NCI-H1436 (cell line): ENCODE measurements at places on chromosomes 7 and 10.

DNA sequence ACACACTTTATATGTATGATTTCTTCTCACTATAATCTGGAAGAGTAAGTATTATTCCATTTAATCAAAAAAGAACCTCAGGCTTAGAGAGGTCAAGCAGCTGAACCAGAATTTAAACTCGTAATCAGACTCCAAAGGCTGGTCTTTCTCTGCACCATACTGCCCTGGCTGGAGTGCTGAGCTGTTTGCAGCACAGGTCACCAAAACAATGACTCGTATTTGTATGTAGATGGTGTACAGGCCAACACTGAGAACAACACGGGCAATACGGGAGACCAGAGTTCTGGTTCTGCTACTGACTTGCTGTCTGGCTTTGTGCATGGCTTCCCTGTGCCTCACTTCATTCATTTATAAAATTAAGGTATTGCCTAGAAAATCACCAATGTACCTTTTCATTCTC is 57.9 kb downstream of the CDCA7L start:
- no peak for DNase-seq

DNA sequence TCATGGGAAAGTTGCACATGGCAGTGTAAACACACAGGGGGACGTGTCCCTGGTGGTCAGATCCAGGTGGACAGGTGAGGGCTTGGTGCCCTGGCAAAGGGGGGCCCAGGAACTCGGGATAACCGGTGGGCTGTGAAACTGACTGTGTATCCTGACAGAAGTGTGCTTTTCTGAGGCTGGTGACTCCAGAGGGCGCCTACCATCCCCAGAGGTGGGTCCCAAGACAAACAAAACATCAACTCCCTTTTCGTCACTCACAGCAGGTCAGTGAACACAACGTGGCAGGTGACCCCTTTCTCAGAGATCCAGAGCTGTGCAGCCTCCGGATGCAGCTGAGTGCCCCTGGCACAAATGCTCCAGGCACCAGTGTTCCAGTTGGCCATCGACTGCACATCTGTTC is 56.0 kb upstream of the DDC start:
- no peak for DNase-seq

DNA sequence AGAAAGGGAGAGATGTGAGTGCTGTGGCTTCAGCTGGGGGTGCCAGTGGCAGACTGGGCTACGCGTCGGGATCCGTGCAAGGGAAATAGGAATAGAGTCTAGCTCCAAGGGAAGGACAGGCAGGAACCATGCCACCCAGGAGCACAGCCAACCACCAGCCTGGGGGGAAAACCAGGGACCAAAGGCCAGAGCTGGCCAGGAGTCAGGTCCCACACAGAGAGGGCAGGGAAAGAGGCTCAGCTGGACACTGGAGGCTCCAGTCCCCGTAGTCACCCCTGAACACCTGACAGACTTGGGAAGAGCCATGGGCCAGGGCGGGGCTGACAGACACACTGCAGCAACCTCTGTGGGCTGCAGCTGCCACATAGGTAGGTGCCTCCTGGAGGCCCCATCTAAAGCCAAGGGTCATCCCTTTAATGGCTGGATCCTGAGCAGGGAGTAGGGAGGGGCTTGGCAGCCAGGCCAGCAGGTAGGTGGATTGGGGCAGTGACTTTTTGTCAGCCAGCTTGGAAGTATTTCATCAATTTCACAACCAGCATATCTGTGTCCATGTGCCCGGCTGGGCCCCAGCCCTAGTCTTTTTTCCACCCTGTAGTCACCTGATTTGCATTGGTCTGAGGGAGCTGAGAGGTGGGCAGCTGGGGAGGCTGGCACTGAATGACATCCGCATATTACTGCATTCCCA is 163.2 kb downstream of the SH2D4B start:
- DNase-seq: no peak

GRCh38 chr10:91796331-91797047 is 1.7 kb upstream of the TNKS2 start:
- peak; percentile 46 for DNase-seq

DNA sequence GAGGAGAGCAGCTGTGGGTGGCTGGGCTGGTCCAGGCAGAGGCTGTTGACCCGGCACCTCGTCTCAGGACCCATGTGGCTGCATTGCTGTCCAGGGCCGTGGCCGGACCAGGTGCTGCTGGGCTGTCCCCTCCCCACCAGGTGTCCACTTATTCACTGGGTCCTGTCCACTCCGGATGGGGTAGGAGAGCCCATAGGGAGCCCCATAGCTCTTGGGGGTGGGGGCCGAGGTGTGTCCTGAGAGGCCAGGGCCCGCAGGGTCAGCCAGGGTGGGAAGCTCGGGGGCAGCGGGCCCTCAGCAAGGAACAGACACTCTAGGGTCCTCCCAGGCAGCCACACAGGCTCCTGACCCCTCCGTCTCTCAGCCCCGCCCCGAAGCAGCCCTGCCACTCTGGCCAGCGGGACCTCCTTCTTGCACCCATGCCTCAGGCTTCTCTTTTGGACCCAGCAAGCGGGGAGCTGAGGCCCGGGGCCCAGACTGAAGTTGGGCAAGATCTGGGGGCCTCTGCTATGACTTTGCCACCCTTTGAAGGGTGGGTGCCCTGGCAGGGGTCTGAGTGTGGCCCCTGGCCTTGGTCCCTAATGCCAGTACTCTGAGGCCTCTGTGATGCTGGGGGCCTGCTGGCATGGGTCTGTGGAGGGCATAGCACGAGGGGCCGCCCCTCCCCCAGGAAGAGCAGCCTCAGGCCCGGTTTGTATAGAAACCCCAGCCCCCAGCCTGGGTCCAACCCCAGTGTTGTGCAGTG is 86.4 kb downstream of the NKX6-2 start:
- no peak for DNase-seq

DNA sequence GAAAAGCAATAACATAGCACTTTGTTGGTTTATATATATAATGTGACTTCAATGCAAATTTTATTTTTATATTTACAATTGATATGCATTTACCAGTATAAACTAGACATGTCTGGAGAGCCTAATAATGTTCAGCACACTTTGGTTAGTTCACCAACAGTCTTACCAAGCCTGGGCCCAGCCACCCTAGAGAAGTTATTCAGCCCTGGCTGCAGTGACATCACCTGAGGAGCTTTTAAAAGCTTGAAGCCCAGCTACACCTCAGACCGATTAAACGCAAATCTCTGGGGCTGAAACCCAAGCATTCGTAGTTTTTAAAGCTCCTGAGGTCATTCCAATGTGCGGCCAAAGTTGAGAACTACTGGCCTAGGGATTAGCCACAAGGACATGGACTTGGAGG is 155.0 kb upstream of the LANCL2 start:
- DNase-seq: no peak

DNA sequence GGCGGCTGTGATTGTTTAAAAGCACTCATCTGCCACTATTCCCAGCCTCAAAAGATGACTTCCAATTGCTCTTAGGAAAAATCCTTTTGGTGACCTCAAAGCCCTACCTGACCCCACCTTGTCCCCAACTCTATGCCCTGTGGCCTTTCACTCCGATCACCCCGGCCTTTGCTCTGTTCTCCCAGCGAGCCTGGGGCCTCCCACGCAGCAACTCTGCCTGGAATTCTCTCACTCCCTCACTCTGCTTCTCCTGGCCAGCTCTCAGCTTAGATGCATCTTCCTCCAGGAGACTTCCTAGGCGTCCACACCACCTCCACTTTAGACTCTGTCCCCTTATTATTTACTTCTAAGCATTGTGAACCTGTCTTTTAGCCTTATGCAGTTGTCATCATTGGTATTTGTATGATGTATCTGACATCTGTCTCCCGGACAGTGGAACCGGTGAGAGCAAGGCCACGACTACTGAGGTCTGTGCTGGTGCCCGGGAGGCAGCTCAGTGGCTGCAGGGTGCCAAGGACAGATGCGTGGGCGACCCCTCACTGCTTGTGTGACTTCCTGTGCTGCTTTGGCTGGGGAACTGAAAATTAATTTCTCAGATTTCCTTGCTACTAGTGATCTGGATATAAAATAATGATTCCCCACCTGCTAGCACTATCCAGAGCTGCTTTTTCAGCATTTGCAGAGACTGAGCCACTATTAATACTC is 63.0 kb downstream of the PIP4K2A start:
- DNase-seq: no peak

DNA sequence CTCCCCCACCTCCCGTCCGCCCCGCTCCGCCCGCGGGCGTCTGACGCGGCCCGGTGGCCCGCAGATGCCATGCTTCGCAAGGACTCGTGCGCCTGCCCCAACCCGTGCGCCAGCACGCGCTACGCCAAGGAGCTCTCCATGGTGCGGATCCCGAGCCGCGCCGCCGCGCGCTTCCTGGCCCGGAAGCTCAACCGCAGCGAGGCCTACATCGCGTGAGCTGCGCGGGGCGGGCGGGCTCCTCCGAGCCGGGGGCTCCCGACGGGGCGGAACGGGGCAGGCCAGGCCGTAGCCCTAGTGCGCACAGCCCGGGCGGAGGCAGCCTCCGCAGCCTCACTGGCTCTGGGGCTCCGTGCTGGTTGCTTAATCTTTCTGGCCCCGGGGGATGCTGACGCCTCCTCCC is 2.8 kb downstream of the ASIC3 start:
- no peak for DNase-seq

DNA sequence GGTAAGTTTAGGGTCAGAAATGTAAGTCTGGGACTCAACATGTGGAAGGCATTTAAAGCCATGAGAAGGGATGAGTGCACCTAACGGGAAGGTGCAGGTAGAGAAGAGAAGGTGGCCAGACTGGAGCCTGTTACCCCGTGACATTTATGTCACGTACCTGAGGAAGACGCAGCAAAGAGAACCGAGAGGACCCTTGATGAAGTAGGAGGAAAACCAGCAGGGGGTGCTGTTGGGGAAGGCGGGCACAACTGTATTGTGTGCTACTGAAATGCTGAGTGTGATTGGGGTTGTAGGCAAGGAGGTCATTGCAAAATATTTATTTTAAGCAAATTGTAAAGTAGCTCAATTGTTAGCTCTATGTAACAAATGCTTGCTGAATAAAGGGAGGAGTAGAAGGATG is 338.2 kb upstream of the PRKCQ start:
- DNase-seq: no peak

- DNase-seq: no peak
Measured at GRCh38 chr7:131546583-131547141, 9.8 kb downstream of the PODXL start.

DNA sequence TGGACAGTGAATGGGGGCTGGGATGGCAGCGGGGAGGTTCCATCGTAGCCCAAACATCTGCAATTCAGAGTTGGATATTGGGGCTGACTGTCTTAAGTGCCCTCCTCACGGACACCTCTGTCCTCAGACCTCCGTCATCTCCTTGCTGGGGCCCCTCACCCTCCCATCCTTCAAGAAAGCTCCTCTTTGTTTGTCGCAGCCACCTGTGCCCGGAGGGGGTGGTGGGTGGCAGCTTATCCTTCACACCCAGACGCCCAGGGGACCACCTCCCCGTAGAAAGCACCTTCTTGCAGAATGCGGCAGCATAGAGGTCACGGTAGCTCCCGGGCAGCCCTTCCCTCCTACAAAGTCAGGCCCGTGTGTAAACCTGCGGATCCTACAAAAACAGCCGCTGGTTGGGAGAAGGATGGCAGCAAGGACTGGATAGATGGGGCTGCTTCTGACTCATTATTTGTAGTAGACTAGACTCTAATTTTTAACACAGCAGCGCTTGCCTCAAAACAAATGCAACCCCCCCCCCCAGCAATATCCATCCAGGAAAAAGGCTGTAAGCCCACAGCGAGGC is 1.3 kb upstream of the PTPRN2 start:
- no peak for DNase-seq

GRCh38 chr10:100970076-100970913 is 991 bp downstream of the SEMA4G start:
- DNase-seq: no peak

GRCh38 chr7:94183289-94183749 is 179.2 kb upstream of the BET1 start:
- DNase-seq: no peak

DNA sequence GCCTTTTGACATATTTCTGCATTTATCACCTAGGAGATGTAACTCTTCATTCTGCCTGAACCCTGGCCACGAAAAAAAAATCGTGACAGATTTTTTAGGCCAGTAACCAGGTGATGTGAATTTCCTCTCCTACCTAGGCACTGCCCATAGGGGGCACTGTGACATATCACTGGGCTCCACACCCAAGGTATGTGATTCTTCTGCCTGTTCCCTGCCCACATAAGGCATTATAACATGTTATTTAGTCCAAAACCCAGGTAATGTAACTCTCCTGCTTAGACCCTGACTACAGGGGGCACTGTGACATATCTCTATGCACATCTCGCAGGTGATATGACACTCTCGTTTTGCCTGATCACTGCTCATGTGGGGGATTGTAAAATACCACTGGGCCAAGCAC is 29.5 kb upstream of the ZNF107 start:
- no peak for DNase-seq

DNA sequence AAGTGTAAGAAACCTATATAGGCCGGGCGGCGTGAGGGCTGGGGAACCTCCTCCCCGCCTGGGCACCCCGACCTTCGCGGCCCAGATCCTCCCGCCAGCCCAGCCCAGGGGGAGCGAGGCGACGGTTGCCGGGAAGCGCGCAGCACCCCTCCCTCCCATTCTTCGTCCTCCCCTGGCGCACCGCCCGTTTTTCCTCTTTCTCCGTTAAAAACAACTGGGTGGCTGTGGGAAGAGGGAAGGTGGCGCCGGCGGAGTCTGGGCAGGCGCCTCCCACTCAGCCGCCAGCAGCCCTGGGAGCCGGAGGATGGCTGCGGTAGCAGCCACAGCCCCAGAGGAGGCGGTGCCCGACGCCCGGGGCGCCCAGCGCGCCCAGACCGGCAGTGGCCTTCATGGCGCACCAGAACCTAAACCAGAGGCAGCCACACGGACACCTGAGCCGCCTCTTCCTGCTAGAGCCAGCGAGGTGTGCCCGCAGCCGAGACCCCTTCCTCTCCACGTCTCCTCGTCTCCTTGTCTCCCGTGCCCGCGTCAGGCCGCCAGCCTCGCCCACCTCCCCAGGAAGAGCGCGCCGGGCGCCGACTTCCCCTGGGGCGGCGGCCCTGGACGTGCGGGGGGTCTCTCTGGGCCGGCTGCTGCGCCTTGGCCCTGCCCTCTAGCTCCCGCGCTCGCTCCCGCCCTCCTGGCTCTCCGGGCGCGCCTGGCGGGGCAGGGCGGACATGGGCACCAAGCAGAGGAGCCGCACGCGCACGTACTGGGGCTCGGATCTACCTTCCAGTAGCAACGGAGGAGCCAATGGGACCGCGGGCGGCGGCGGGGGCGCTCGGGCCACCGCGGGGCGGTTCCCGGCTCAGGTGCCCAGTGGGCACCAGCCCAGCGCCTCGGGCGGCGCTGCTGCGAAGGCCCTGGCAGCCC is 32.8 kb upstream of the SFTPD start:
- DNase-seq: peak; percentile 15

GRCh38 chr10:63240807-63241206 is 107.7 kb downstream of the NRBF2 start:
- no peak for DNase-seq

GRCh38 chr10:125156739-125157480 is 3.5 kb downstream of the CTBP2 start:
- DNase-seq: no peak

- DNase-seq: no peak
Measured at GRCh38 chr10:112624546-112625048, 177.6 kb downstream of the VTI1A start.
